ENCODE measurements at places on chromosomes 16 and 17.

- DNase-seq = no peak
These were observed at the start of gene MC1R for GRCh38 chr16:89918453-89919347. TSS of gene MC1R (plus strand) at chr16:89918862. CDS start at chr16:89919259, 397 bp downstream.

GRCh38 chr16:82481455-82481854, 145.3 kb upstream of the CDH13 start:
- DNase-seq = no peak

GRCh38 chr17:47738178-47738577, 5.1 kb downstream of the TBX21 start:
- no peak for DNase-seq

DNA sequence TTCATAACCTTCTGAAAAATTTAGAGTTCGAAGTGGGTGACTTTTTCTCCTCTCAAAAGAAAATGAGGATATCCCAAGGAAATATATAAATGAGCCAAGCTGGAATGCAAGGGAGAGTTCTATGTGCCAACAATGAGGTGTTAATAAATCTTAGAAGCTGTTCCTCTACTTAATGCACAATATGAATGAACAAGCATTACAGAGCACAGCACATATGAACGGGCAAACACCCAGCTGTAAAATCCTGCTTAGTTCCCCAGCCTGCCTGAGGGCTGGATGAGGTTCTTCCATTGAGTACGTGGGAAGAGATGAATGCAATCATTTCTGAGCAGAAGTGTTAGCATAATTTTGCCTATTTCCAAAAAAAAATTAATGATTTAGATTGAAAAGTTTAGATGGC, 58.1 kb downstream of the WDR59 start:
- DNase-seq = no peak

DNA sequence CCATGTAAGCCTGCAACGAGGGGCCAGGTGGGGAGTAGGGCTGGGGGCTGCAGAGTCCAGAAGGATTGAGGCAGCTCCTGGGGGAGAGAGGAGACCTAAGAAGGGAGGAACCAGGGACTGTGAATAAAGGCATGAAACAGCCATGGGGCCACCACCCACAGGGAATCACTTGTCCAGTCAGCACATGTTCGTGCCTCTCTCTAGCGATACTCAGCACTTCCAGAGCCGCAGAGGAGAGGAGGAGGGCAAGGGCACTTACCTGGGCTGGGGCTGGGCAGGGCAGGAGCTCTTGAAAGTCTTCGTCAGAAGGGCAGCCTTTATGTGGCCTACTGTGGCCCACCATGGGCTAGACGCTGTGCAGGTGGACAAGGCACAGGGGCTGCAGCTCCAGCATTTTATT, 24.2 kb downstream of the CACNA1G start:
- no peak for DNase-seq

GRCh38 chr17:64185101-64185500, 55.2 kb upstream of the ERN1 start:
- DNase-seq = no peak

- no peak for DNase-seq
These were observed 431.5 kb upstream of the KIF2B start for GRCh38 chr17:53391197-53391596.

- no peak for DNase-seq
These were observed 46.6 kb upstream of the TEX2 start for GRCh38 chr17:64309710-64310109.

DNA sequence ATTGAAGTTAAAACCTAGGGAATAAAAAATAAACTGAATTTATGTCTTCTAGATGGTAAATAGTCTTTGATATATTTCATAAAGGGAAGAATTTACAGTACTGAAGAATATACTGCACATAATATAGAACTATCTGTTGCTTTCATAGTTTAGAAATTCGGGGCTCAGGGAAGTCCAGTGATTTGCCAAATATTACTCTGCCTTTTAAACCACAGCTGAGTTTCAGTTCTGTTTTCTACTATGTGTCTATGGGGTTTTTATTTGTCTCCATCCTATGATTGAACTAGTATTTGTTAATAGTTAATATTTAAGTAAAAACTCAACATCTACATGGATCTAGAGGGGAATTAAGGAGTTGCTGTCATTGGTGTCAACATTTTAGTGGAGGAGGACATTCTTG, 715.0 kb upstream of the CDH8 start:
- DNase-seq = no peak

GRCh38 chr16:81723098-81723723, 55.9 kb upstream of the PLCG2 start:
- no peak for DNase-seq

GRCh38 chr17:2701996-2702741, 9.4 kb downstream of the CLUH start:
- no peak for DNase-seq

DNA sequence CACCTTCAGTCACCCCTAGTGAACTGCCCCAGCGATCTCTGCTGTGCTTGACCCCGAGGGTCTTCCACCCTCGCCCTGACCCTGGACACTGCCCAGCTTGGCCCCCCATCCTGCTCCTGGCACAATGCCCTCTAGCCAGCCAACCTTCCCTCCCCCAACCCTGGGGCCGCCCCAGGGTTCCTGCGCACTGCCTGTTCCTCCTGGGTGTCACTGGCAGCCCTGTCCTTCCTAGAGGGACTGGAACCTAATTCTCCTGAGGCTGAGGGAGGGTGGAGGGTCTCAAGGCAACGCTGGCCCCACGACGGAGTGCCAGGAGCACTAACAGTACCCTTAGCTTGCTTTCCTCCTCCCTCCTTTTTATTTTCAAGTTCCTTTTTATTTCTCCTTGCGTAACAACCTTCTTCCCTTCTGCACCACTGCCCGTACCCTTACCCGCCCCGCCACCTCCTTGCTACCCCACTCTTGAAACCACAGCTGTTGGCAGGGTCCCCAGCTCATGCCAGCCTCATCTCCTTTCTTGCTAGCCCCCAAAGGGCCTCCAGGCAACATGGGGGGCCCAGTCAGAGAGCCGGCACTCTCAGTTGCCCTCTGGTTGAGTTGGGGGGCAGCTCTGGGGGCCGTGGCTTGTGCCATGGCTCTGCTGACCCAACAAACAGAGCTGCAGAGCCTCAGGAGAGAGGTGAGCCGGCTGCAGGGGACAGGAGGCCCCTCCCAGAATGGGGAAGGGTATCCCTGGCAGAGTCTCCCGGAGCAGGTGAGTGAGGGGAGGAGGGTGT, at the start of gene TNFSF13:
TSS of gene TNFSF13 (plus strand) at position 207 of the 776 bp plus-strand sequence. CDS start at position 497, 290 bp downstream.
- no peak for DNase-seq

- no peak for DNase-seq
These were observed 25.5 kb upstream of the MAP3K14 start for GRCh38 chr17:45342306-45342705.

- no peak for DNase-seq
These were observed 14.1 kb downstream of the MAP3K14 start for GRCh38 chr17:45302649-45303173.

DNA sequence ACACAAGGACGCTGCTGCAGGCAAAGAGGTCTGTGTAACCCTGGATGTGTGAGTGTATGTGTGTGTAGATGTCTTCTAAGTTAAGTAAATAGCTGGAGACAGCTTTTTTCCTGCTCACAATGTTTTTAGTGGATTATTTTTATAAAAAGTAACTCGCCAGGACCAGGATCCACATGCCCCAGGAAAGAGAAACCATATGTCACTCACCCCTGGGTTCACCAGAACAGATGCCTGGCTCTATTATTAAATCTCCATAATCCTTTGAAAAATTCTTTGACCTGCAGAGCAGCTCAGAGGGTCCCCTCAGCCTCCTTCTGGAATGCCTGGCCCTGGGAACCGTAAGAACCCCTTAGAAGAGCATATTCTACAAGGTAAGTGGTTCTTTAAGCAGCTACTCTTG, 18.0 kb downstream of the ABCC12 start:
- no peak for DNase-seq

GRCh38 chr17:3556916-3557767, 470 bp downstream of the TRPV3 start:
- DNase-seq = no peak

- no peak for DNase-seq
These were observed 121.0 kb upstream of the TOB1 start for GRCh38 chr17:50986989-50987660.

DNA sequence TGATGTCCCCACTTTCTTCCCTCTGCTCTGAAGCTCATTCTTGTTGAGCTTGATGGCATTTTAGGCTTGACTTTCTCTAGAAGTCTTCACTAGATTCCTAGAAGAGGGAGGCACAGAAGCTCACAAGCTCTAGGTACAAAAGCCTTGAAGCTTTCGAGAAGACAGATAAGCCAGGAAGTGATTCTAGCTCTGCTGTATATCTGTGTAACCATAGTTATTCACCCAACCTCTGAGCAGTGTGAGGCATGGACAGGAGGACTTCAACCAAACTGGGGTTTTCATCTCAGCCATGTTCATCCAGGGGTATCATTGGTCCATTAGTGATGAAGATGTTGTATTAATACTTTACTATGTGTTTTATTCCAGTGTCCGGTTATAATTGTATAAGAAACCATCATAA, 299.7 kb downstream of the CDH13 start:
- DNase-seq = no peak

- DNase-seq = no peak
These were observed 7.5 kb downstream of the ZSCAN10 start for GRCh38 chr16:3091551-3091950.

DNA sequence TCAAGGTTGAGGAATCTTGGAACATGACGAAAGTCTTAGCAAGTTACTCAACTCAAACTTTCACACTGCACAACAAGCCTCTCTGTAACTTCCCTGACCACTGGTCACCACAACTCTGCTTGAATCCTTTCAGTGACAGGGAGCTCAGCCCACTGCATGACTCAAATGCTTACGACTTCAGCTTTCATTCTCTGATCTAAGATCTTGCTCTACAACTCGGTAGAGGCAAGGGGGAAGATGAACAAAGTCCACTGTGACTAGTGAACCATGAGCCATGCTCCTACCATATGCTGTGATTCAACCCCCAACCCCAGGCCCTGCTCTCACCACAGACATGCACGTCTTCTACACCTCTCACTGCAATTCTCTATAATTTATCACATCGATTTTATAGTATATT, 160.9 kb downstream of the SLC39A11 start:
- DNase-seq = no peak

- DNase-seq = no peak
These were observed 4.7 kb downstream of the ABAT start for GRCh38 chr16:8679151-8679550.

DNA sequence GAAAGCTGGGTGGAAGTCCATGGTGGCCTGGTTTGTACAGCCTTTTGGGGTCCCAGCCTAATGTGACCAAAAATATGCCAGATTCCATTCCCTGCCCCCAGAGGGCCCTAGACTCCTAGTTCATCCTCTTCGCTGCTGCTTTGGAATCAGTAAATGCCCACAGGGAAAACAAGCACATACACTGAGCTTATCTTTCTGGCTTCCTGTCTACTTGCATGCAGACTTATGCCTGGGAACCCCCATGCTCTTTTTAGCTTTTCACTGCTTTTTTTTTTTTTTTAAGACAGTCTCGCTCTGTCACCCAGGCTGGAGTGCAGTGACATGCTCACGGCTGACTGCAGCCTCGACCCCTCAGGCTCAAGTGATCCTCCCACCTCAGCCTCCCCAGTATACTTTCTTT, 6.2 kb upstream of the CD300LG start:
- no peak for DNase-seq

- no peak for DNase-seq
These were observed 140.7 kb downstream of the SDK2 start for GRCh38 chr17:73503560-73503959.

DNA sequence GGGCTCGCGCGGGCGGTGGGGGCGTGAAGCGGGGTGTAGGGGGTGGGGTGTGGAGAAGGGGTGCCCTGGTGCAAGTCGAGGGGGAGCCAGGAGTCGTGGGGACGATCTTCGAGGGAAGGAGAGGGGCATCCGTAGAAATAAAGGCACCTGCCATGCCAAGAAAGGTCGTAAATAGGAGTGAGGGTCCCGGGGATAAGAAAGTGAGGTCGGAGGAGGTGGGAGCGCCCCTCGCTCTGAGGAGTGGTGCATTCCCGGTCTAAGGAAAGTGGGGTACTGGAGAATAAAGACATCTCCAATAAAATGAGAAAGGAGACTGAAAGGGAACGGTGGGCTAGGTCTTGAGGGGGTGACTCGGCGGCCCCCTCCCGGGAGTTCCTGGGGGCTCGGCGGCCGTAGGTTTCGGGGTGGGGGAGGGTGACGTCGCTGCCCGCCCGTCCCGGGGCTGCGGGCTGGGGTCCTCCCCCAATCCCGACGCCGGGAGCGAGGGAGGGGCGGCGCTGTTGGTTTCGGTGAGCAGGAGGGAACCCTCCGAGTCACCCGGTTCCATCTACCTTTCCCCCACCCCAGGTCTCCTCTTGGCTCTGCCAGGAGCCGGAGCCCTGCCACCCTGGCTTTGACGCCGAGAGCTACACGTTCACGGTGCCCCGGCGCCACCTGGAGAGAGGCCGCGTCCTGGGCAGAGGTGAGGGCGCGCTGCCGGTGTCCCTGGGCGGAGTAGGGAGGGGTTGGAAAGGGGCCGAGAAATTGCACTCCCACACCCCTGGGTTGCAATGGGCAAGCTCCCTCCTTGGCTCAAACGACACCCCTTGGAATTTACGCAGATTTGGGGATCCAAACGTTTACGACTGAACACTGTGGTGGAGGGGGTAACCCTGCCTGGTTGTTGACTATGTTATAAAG, 888 bp downstream of the CDH1 start:
- DNase-seq = no peak

DNA sequence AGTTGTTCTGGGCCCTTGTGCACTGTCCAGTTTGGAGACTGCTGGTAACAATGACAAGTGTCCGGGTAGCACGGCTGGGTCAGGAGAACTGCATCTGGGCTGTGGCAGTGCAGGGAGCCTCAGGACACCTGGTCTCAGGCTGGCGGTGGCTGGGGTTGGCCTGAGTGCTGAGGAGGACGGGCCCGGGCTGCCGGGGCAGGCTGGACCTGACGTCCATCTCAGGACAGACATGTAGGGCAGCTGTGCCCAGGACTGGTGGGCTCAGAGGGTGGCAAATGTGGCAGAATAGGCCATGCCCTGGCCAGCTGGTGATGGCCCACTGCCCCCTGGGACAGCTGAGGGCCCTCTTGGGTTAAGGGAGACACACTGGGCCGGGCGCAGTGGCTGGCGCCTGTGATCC, 4.2 kb upstream of the NLRC3 start:
- DNase-seq = no peak

DNA sequence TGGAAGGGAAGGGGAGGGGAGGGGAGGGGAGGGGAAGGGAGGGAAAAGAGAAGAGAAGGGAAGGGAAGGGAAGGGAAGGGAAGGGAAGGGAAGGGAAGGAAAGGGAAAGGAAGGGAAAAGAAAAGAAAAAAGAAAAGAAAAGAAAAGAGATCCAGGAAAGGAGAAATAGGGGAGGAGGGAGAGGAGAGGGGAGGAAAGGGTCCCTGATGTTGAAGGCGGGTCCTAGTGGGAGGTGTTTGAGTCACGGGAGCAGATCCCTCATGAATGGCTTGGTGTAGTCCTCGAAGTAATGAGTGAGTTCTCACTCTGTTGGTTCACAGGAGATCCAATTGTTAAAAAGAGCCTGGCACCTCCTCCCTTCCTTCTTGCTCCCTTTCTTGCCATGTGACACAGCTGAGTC, 6.9 kb upstream of the USP31 start:
- no peak for DNase-seq

Data from stimulated activated CD4-positive, alpha-beta T cell treated with anti-CD3 and anti-CD28 coated beads, Interleukin-1b, Interleukin-23, amount 100 ng/mL, for 1 hour (primary cell).